ENCODE measurements at places on chromosomes 4 and X.

DNA sequence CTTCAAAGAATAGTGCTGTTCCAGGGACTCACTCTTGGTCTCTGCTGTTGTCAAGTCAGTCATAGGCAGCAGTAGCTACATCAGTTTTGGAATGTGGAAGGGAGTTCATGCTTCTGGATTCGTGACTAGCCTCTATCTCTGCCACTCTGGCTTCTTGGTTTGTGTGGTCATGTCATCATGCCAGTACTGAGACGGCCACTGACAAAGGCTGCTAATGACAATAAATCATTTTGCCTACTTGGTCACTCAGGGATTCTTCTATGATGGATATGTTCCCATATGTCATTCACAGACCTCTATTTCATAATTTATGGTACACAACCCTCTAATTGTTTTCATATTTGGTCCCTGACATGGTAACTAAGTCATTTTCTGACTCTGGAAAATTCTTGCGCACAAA, 450.8 kb upstream of the BOD1L1 start:
- peak; percentile 1 for DNase-seq

DNA sequence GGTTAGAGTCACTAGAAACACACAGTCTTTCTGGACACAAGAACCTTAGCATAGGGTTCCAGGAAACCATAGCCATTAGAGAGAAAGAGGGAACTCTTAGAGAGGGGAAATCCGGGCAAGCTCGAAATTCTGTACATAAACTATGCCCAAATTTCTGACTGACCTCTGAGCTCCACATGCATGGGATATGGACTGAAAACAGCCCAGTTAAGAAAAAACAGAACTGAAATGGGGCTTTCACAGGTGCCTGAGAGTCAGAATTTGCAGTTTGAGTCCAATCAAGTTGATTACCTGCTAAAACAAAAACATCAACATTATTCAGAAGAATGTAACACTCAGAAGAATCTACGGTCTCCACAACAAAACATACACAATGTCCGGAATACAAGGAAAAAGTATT, 13.1 kb downstream of the DCHS2 start:
- DNase-seq: no peak

- DNase-seq: no peak
These were observed 40.7 kb downstream of the LARP7 start for GRCh38 chr4:112677519-112678091.

- DNase-seq: no peak
These were observed 120.7 kb downstream of the NEXMIF start for GRCh38 chrX:74804574-74804973.

- no peak for DNase-seq
These were observed 117.9 kb downstream of the INPP4B start for GRCh38 chr4:142728233-142728632.

Measured in kidney tubule cell (primary cell).